ENCODE measurements at places on chromosomes 3 and 15. TPM values are rescaled to one million over a fixed set of nuclear protein-coding genes. Genes with fewer than 3 reads are reported as not detected.

TTC21A gene
- total RNA-seq = 3.3 TPM

TNFSF10 gene
- total RNA-seq = 55.4 TPM

ARGFX gene
- not detected for total RNA-seq

SPSB4 gene
- 1.2 TPM for total RNA-seq

DNA sequence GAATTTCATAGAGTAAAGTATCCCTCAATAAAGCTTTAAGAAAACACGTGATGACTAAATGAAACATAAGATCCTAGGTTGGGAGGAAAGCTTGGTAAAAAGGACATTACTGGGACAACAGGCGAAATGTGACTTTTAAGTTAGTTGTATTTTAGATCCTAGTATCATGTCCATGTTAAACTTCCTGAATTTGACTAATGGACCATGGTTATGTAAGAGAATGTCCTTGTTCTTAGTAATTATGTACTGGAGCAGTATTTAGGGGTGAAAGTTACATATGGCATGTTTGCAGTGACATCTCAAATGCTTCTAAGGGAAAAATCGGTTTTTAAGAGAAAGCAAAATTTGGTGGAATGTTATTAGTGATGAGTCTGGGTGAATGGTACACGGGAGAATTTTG is 69.6 kb downstream of the IQSEC1 start:
- no peak for DNase-seq

DNA sequence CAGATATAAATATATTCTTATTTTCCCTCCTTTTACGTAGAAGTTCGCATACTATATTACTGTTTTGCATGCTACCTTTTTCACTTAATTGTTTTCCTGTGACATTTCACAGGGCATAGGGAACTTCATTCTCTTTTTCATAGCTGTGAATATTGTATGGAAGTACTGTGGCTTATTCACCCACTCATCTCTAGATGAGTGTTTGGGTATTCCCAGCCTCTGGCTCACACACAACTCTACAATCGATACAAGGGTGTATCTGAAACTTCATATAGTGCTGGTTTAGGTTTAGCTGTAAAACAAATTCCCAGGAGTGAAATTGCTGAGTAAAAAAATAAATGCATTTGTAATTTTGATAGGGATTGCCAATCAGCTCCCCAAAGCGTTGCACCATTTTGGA is 55.3 kb upstream of the MAGI1 start:
- DNase-seq = no peak

GRCh38 chr3:187975561-187976364 is 178.2 kb upstream of the LPP start:
- DNase-seq = no peak

- no peak for DNase-seq
Observed at GRCh38 chr3:126720596-126720995, 16.6 kb downstream of the CHCHD6 start.

DNA sequence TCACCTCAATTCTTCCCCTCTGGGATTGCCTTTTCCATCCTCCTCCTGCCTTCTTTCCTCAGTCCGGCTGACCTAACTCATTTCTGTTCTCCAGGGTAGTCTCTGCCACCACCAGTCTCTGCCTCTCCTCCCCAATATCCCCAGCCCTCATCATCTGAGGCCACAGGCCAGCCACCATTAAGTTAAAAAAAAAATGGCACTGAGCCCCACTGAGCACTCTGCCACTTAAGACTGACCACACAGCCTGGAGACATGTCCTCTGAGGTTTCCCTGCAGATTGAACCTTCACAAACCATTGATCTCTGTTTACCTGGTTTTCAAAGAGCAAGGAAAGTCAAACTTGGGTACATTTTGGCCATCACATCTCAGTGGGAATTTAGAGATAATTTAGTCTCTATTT is 13.6 kb downstream of the LRRC2 start:
- no peak for DNase-seq

DNA sequence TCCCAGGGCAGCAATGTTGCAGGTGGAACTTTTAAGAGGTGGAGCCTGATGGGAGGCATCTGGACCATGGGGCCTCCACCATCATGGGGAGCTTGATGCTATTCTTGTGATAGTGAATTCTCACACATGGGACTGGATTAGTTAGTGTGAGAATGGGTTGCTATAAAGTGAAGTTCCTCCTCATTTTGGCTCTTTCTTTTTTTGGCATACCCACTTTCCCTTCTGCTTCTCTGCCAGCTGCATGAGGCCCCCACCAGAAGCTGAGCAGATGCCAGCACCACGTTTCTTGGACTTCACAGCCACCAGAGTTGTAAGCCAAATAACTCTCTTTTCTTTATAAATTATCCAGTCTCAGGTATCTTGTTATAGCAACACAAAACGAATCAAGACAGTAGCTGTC is 101.0 kb downstream of the PEX5L start:
- no peak for DNase-seq

GRCh38 chr3:171023566-171023965 is 3.0 kb downstream of the SLC2A2 start:
- DNase-seq = no peak

DNA sequence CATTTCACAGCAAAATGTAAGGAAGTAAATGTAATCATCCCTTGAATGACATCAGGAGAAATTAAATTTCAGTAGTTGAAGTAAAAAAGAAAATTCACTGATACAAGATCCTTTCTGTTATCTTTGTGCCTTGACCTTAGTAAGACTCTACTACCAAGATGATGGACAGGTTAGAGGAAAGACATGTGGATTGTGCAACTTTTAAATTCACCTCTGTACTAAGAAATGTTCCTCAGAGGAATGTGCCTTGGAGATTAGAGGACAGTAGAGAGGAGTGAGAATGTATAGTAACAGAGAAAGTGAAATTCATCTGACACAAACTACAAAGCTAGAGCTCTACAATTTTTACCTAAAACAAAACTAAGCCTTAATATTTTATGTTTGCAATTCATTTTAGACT is 375.3 kb downstream of the PLOD2 start:
- no peak for DNase-seq

GRCh38 chr3:10357592-10358308 is 36.8 kb upstream of the SEC13 start:
- no peak for DNase-seq

DNA sequence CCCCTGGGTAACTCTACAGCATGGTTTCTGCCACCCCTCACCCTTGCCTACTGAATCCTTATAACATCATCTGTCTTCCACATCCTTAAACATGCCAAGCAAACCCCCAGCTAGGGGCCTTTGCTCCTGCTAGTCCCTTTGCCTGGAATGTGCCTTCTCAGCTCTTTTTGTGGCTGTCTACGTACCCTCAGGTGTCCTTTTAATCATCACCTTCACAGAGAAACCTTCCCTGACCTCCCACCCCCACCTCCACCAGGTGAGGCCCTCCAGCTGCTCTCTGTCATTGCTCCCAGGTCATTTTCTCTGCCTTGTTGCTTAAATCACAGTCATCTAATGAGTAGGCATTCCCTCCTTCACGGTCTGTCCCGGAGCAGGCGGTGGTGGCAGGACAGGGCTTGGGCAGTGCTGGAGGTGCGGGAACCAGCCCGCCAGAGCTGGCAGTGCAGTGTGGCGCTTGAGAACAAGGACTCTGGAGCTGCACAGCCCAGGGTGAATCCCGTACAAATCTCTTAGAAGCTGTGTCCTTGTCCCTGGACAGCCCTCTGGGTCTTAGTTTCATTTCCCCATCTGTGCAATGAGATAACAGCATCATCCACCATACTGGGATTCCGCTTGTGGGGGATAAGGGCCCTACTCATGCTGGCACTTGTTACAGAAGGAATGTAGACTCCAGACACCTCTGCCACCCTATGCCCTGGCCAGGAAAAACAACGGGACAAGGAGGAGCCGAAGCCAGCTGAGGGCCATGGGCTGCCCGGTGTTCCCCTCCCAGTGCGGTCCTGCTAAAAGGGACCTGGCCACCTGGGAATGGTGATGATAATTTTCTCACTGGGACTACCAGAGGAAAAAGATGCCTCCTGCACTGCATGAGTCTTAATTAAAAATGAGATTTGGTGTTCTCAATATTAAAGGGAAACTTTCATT is 52.1 kb upstream of the IQSEC1 start:
- DNase-seq = no peak

Measured in liver (tissue), 10 donors.